ENCODE measurements at places on chromosomes 16 and 17. TPM values are rescaled to one million over a fixed set of nuclear protein-coding genes. Genes with fewer than 3 reads are reported as not detected.

The IGFBP4 gene
- polyA plus RNA-seq: 80.6 TPM

The MT1F gene
- polyA plus RNA-seq: 11.2 TPM

The UBTF gene
- polyA plus RNA-seq: 30.3 TPM

The SLC38A8 gene
- 0.06 TPM for polyA plus RNA-seq

The SGCA gene
- polyA plus RNA-seq: 10.0 TPM

The INCA1 gene
- 0.67 TPM for polyA plus RNA-seq

The HOXB2 gene
- polyA plus RNA-seq: 11.3 TPM

The OR1A1 gene
- polyA plus RNA-seq: not detected

The KRTAP3-2 gene
- polyA plus RNA-seq: 43.5 TPM

The SLC6A4 gene
- polyA plus RNA-seq: 0.35 TPM

The CHST5 gene
- 0.10 TPM for polyA plus RNA-seq

The KRT25 gene
- polyA plus RNA-seq: not detected

The HOXB4 gene
- 4.2 TPM for polyA plus RNA-seq
